ENCODE measurements at places on chromosomes 3 and 15. TPM values are rescaled to one million over a fixed set of nuclear protein-coding genes. Genes with fewer than 3 reads are reported as not detected.

The SH2D7 gene
- total RNA-seq, result not detected

GRCh38 chr15:80114114-80114513 lies 38.7 kb upstream of the FAH start:
- DNase-seq, result no peak

- DNase-seq, result no peak
Observed at GRCh38 chr15:65254758-65255157, 31.9 kb downstream of the PARP16 start.

DNA sequence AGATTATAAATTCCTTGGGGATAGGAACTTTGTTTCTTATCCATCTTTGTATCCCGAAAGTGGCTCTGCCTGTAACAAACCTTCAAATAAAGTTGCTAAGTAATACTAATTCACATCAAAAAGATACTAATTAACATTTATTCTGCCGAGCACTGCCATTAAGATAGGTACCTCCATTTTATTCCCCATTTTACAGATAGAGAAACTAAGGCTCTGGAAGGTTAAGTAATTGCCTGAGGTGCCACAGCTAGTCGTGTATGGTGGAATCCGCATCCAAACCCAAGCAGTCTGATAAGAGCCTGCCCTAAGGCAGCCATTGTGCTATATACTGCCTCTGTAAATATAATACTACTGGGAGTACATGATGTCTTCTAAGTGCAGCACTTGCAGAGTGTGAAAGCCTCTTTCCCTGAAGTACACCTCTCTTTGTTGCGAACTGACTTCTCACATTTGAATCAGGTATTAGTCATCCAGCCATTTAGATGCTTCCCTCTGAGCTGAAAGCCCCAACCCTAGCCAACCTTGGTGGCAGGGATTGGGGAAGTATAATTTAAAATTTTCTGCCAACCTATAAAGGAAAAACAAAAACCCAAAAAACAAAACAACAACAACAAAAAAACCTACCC lies 78.5 kb upstream of the CHD2 start:
- no peak for DNase-seq

- DNase-seq, result no peak
Observed at GRCh38 chr3:177364236-177364635, 167.0 kb upstream of the TBL1XR1 start.

- DNase-seq, result no peak
Observed at GRCh38 chr3:57497904-57498303, 46.2 kb downstream of the DNAH12 start.

GRCh38 chr3:178794711-178795110 lies 258.5 kb downstream of the KCNMB2 start:
- no peak for DNase-seq

GRCh38 chr3:33911525-33912322 lies 113.3 kb downstream of the PDCD6IP start:
- DNase-seq, result no peak

The ZNF609 gene
- total RNA-seq, result 10.3 TPM

- no peak for DNase-seq
Observed at GRCh38 chr3:190051641-190052040, 69.1 kb downstream of the P3H2 start.

- DNase-seq, result no peak
Observed at GRCh38 chr3:48135552-48136495, 52.4 kb downstream of the CDC25A start.

The POPDC2 gene
- 38.9 TPM for total RNA-seq

- DNase-seq, result peak; percentile 45
Observed at GRCh38 chr3:23459889-23460546, 256.9 kb downstream of the UBE2E2 start.

- no peak for DNase-seq
Observed at GRCh38 chr3:14039149-14039548, 85.5 kb downstream of the CHCHD4 start.

The TUSC7 gene
- not detected for total RNA-seq

The SLC15A2 gene
- total RNA-seq, result 0.26 TPM

- DNase-seq, result no peak
Observed at GRCh38 chr15:35319354-35319753, 226.6 kb downstream of the DPH6 start.

GRCh38 chr3:42214565-42215283 lies 51.3 kb downstream of the CCK start:
- DNase-seq, result no peak

DNA sequence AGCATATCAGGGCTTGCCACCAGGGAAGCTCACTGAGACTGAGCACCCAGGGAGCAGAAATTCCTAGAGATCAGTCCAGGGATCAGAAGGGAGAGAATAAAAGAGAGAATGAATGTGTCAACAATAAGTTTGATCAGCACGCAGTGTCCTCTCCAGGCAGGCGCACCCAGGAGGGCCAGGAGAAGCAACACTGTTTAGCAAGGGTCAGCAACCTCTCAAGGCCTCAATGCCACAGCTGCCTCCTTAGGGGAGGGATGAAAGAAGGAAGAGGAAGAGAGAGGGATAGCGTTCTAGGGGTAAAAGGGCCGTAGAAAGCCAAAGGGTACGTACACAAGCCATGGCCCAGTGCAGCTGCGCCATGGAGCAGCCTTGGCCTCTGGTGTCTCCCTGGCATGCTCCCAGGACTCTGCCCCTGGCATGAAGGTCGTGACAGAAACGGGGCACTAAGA lies 399.8 kb downstream of the SHQ1 start:
- no peak for DNase-seq

The GADL1 gene
- 0.39 TPM for total RNA-seq

The WNT7A gene
- not detected for total RNA-seq

The SLC22A14 gene
- 0.31 TPM for total RNA-seq

The PLCH1 gene
- total RNA-seq, result 0.10 TPM

- no peak for DNase-seq
Observed at GRCh38 chr3:24846286-24846860, 351.7 kb upstream of the THRB start.

GRCh38 chr3:42873221-42873982 lies 2.3 kb downstream of the CYP8B1 start:
- DNase-seq, result no peak

DNA sequence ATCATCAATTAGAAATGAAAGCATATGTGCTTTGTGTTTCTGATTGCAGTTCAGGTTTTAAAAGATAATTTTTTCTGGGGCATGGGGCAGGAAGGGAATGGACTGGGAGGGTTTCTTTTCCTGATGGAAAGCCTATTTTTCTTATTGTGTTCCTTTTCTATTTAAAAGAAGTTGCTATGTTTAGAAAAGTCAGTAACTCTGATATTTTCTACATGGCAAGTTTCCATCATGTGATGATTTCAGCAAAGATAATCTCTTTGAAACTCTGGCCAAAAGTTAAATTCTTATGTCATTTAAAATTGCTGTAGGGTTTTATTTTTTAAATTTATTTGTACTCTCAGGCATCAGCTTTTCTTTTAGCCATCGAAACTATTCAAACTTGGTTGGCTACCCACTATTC lies 601.2 kb downstream of the FOXP1 start:
- no peak for DNase-seq

DNA sequence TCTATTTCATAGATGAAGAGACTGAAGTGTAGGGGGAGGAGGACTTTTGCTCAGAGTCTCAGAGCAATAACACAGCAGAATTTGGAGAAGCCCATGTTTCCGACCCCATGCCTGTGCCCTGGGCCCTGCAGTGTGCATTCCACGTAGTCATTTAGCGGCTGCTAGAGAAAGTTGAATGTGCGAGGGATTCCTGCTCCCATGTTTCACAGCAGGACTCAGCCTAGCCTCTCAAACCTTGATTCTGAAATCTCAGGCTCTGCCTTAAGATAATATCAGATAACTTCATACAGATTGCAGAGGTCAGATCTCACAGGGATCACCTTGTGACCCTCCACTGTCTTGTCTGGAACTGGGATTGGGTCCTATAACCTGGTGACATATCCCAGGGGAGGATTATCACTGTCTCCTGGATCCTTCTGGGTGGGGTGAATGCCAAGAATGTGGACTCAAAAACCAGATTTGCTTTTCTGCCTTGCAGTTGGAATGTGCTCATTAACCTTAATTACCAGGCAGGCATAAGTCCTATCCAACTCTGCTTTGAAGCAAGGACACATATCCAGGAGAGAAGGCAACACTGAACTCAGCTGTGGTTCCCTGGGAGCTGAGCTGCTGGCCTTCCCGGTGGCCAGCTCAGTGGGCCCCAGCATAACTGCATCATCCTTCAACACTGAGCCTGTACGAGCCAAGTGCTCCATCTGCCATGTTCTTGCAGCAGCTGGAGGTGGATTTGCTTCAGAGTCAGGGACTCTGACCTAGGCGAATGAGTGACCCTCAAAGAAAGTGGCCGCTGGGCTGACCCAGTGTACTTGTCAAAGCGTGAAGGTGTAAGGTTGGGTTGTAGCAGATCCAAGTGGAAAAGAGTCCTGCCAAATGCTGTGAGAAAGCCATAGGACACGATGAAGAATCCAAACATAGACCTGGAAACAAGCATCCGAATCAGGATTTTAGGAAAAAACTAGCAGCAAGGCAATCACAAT lies 43.0 kb downstream of the CTXND1 start:
- DNase-seq, result no peak

The FSTL1 gene
- 34.6 TPM for total RNA-seq

The TNFAIP8L3 gene
- total RNA-seq, result 3.9 TPM

- no peak for DNase-seq
Observed at GRCh38 chr3:191263365-191263764, 64.3 kb downstream of the OSTN start.

DNA sequence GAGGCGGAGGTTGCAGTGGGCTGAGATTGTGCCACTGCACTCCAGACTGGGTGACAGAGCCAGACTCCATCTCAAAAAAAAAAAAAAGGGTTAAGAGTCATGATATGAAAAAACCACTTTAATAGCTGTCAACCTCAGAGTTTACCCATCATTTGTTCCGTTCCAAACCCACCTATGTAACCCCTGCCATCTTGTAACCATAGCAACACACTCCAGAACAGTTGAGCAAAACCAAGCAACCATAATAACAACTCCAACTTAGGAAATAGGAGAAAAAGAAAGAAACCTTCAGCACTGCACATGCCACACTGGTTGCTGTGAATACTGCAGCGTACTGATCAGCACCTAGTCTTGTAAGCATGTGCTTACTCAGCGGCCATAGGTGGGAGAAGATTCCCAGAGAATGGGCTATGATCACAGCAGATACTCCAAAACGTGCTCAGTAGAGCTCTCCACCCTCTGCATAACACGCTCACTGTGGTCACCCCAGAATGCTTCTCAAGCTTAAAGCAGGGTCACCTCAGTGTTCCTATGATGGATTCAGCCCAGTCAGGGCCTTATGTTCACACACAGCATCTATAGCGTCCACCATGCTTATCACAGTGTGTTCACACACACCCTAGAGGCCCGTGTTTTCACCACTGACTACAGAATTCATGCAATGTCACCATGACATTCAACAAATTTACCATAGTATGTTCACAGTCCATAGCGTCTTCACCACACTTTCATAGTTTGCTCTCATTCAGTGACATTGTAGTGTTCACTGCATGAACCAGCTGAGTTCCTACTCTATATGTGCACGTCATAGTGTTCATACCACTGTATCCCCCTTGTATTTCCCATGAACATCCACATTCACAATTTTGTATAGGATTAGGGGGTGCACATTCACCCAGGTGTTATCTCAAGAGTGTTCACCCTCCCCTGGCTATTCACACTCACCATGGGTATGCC lies 6.5 kb upstream of the CILP start:
- no peak for DNase-seq

- no peak for DNase-seq
Observed at GRCh38 chr15:65189102-65189740, 4.1 kb upstream of the CLPX start.

GRCh38 chr3:44114142-44114541 lies 127.5 kb upstream of the TOPAZ1 start:
- DNase-seq, result no peak

DNA sequence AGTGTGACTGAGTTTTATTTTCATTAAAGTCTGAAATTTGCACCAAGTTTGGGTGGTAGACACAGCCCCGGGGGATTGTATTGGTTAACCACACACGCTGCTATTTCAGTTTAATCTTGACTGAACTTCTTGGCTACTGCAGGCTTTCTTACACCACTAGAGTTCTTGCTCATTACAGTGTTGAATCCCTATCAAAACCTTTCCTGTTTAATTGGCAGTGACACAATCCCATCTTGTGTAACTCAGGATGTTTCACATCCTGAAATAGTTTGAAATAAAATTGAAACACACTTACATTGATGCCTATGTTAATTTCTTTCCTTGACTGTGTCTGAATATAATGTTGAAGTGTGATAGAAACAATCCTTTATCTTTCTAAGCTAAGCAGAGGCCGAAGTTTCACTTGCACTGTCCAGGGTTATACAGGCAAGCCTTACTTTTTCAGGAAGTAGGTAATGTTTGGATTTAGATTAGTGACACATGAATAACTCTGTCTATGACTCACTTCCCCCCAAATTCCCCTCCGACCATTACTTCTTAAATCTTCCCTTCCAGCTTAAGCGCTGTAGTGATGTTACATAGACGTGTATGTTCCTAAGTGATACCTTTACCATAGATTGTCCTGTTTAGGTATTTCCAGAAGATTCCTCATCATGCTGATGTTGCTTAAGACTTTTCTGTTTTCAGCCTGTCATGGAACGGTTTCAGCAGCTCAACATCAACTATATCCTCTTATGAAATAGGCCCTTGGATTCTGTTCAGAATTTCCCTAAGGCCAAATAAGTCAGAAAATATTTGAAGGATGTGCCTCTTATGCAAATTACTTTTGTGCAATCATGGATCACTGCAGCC lies 16.8 kb downstream of the ATG7 start:
- DNase-seq, result no peak

The APOD gene
- 644 TPM for total RNA-seq

DNA sequence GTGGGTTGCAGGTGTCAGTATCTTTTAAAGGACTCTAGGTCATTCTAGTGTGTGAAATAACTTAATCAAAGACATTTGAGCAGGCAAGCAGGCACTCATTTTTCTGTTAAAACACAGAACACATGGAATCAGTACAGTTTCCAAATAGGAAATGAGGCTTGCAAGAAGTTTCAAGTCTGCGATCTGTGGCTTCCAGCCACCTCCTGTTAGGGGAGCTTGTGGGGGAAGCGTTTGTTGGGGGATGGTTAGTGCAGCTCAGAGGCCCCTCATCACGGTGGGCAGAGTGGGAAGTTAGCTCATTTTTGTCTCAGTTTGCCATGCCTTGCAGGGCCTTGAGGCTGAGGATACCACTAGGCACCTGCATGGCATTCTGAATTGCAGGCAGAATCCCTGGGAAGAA lies 59.9 kb downstream of the SLC6A11 start:
- no peak for DNase-seq
